ENCODE measurements at places on chromosomes 1 and 21.

DNA sequence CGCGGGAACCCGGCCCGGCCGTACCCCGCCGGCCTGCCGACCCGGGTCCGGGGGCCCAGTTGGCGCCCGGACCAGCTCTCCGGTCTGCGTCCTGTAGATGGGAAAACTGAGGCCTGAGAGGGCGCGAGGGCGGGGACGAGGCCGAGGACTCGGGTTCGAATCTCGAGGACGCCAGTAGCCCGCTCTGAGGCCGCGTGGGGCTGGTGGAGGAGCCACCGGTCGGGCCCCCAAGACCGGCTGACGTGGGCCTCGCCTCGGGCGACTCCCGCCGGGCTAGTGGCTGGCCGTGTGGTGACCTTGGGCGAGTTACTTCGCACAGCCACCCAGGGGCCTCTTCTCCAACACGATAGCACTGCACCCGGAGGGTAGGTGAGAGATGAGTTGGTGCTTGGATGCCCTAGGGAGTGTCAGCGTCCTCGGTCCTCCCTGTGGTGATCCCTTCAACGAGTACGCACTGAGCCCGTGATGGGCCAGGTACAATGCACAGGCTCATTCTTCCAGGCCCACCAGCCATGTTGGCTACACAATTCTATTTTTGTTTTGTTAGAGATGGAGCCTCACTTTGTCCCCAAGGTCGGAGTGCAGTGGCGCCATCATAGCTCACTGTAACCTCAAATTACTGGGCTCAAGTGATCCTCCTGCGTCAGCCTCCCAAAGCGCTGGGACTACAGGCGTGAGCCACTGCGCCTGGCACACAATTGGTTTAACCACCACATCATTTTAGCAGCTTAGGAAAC lies 404 bp upstream of the SCMH1 start:
- DNase-seq, result peak; percentile 42

- DNase-seq, result peak; percentile 40
Observed at GRCh38 chr1:205983925-205984725, 19.1 kb downstream of the RAB7B start.

GRCh38 chr1:52358851-52359497 lies 7.0 kb downstream of the CC2D1B start:
- no peak for DNase-seq

GRCh38 chr1:234765181-234765580 lies 155.2 kb upstream of the IRF2BP2 start:
- no peak for DNase-seq
